ENCODE measurements at places on chromosomes 1 and 21.

- DNase-seq = no peak
These were observed 725.1 kb downstream of the BRINP3 start for GRCh38 chr1:189752461-189752995.

- DNase-seq = no peak
These were observed 84.4 kb downstream of the NIBAN1 start for GRCh38 chr1:184889902-184890301.

DNA sequence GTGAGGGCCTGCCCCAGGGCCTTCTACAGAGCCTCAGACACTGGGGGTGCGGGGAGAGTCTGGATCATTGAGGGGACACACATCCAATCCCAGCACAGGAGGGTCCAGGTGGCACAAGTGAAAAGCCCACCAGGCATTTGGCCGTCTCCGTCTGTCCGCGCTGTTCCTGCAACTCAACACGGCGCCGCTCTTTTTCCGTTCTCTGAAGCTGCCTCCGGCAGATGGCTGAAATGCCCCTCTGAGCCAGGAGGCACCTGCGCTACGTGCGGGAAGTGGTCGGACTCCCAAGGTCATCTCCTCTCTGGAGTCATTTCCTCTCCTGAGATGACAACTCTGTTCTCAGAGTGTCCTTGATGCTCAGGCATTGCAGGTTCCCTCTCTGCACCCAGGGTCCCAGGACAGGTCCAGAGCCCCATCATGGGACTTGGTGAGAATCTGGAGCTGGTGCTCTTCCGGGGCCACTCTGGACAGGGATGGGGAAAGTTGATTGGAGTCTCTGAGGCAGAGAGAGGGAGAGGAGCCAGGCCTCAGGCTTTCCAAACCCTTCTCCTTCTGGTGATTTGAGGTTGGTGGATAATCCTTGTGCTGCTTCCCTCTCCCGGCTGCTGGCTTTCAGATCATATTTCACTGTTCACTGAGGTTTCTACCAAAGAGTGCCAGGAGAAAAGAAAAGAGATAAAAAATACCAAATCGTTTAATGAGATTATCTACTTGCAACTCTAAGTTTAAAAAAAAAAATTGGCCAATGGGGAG, 14.0 kb upstream of the MIXL1 start:
- no peak for DNase-seq

GRCh38 chr1:46539972-46540371, 11.5 kb downstream of the KNCN start:
- no peak for DNase-seq

- no peak for DNase-seq
These were observed 65.7 kb downstream of the LRRC8C start for GRCh38 chr1:89698624-89699023.
